HepG2 (cell line): ENCODE measurements at places on chromosomes 6 and 20. TPM values are rescaled to one million over a fixed set of nuclear protein-coding genes. Genes with fewer than 3 reads are reported as not detected.

- H3K4me3 ChIP-seq = no peak overlapping the region
- no peaks in the 10 kb centered on the region for H3K4me1 ChIP-seq
- H3K36me3 ChIP-seq = no peaks in the 10 kb centered on the region
Measured at GRCh38 chr20:51220293-51220706, 197.4 kb upstream of the KCNG1 start.

DNA sequence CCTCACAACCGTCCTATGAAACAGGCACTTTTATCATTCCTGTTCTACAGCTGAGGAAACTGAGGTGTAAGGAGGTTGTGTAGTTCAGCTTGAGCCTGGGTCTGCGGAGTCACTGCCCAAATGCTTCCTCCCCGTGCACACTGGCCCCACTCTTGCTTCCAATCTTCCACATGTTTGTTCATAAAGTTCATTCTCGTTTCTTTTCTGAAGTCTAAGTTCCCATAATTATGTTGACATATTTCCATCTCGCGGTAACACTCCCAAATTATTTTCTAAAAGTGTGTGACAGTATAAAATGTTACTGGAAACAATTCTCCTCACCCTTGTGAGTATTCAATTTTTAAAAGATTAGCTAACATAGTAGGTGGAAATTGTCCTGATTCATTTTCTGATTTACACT is 106.9 kb downstream of the SLC22A3 start:
- 0 out of 3 replicates have a peak, but pooled peaks cover 4% of the 10 kb centered on the region for H3K36me3 ChIP-seq
- H3K27ac ChIP-seq = no peak overlapping the region
- DNase-seq = no peak
- no peak overlapping the region for H3K4me3 ChIP-seq
- no peaks in the 10 kb centered on the region for H3K27me3 ChIP-seq
- peaks cover 9% of the 10 kb centered on the region for H3K4me1 ChIP-seq

GRCh38 chr20:33069673-33070072 is 9.8 kb upstream of the BPIFB4 start:
- no peaks in the 10 kb centered on the region for H3K4me1 ChIP-seq
- DNase-seq = no peak
- no peak overlapping the region for H3K27ac ChIP-seq
- no peaks in the 10 kb centered on the region for H3K36me3 ChIP-seq
- H3K27me3 ChIP-seq = peaks cover 10% of the 10 kb centered on the region

GRCh38 chr6:31794294-31794865 is 1.2 kb downstream of the VARS1 start:
- H3K4me1 ChIP-seq = peaks cover 25% of the 10 kb centered on the region
- H3K27me3 ChIP-seq = no peaks in the 10 kb centered on the region
- H3K36me3 ChIP-seq = peaks cover 7% of the 10 kb centered on the region
- H3K27ac ChIP-seq = peak overlapping the region; percentile 76
- DNase-seq = no peak
- peak overlapping the region; percentile 98 for H3K4me3 ChIP-seq

GRCh38 chr6:134288538-134289203 is 29.2 kb downstream of the SGK1 start:
- no peak overlapping the region for H3K4me3 ChIP-seq
- no peaks in the 10 kb centered on the region for H3K27me3 ChIP-seq
- H3K36me3 ChIP-seq = no peaks in the 10 kb centered on the region
- DNase-seq = no peak
- H3K4me1 ChIP-seq = no peaks in the 10 kb centered on the region

The ANKRD6 gene
- 0.13 and 0.18 TPM in 2 replicates for total RNA-seq

DNA sequence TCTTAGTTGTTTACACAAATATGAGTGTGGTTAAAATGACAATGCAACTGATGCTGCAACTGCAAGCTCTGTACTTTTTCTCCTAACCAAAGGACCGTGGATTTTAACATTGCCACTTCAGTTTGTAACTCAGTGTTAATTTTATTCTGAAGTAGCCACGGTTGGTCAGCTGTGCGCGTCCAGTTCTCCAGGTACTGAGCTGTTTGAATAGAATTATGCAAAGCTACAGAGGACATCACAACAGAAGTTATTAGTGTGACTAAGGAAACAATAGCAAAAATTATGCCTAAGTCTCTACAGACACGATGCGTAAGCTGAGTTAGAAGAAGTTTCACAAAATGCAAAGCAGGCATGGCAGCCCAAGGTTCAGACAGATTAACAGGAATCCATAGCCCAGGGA is 4.4 kb upstream of the ABHD12 start:
- H3K36me3 ChIP-seq = no peaks in the 10 kb centered on the region
- no peak overlapping the region for H3K4me3 ChIP-seq
- H3K27me3 ChIP-seq = no peaks in the 10 kb centered on the region
- peaks cover 47% of the 10 kb centered on the region for H3K4me1 ChIP-seq
- H3K27ac ChIP-seq = no peak overlapping the region

The FKBP1C gene
- 0.53 and 0.64 TPM in 2 replicates for total RNA-seq

The RAET1G gene
- total RNA-seq = not detected in 2 replicates

- peaks cover 52% of the 10 kb centered on the region for H3K4me1 ChIP-seq
- H3K27me3 ChIP-seq = no peaks in the 10 kb centered on the region
- H3K27ac ChIP-seq = no peak overlapping the region
Measured at GRCh38 chr20:17775600-17775999, 75.8 kb downstream of the BANF2 start.

The RHAG gene
- total RNA-seq = not detected in 2 replicates

DNA sequence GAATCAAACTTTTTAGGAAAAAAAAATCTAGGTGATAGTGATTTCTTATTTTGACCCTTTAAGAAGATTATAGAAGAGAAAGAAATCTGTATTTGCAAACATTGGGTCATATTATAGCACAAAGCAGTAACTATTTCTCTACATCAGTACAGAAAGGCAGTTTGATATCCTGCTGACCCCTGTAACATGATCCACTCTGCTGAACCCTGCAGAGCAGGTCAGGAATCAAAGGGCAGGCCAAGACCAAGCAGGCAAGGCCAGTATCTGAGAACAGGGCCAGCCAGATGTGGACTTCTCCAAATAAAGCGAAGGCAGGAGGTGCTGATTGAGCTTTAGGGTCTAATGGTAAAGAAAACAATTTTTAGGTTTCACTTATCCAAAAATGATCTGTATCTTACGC is 239.4 kb downstream of the PTPRK start:
- peak overlapping the region; percentile 6 for H3K27ac ChIP-seq
- H3K4me3 ChIP-seq = no peak overlapping the region
- H3K4me1 ChIP-seq = peaks cover 24% of the 10 kb centered on the region
- H3K36me3 ChIP-seq = no peaks in the 10 kb centered on the region

The SLC13A3 gene
- 27.9 and 66.5 TPM in 2 replicates for total RNA-seq

The PRRT1 gene
- 0.11 and 0.64 TPM in 2 replicates for total RNA-seq

- peaks cover 1% of the 10 kb centered on the region for H3K27me3 ChIP-seq
- no peaks in the 10 kb centered on the region for H3K36me3 ChIP-seq
Measured at GRCh38 chr20:25242231-25242630, 5.7 kb upstream of the PYGB start.

GRCh38 chr6:163121270-163121669 is 293.2 kb upstream of the QKI start:
- H3K4me3 ChIP-seq = no peak overlapping the region
- DNase-seq = no peak
- H3K27me3 ChIP-seq = no peaks in the 10 kb centered on the region
- no peaks in the 10 kb centered on the region for H3K36me3 ChIP-seq
- H3K4me1 ChIP-seq = no peaks in the 10 kb centered on the region

DNA sequence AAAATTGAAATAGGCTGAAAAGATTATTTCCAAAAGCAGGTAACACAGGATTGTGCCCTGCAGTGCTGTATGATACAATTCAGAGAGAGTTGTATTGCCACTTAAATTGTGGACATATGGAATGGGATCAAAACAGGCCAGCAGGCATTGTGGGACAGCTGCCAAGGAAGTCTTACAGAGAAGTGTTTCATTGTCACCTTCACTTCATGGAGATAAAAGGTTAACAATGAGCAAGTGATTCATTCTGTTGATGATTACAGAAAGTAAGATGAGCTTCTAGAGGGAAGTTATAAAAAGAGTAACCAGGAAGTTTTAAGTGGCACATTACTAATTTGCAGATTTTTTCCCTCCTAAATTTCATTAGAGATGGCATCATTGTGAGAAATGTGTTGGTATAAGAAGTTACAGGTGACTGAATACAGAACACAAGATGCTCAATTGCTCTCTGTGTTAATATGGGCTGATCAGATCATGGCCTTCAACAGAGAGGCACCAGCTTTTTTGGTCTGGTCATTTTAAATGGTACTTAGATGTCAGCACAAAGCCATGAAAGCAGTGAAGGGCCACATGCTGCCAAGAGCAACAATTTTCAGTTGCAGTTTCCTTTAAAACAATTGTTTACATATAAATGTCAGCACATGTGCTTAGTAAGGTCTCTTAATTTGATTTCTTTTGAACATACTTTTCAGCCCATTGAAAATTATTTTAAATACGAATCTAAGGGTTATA is 402.5 kb upstream of the FKBP1C start:
- no peaks in the 10 kb centered on the region for H3K4me1 ChIP-seq
- no peak for DNase-seq
- no peak overlapping the region for H3K4me3 ChIP-seq
- no peak overlapping the region for H3K27ac ChIP-seq
- H3K27me3 ChIP-seq = no peaks in the 10 kb centered on the region

DNA sequence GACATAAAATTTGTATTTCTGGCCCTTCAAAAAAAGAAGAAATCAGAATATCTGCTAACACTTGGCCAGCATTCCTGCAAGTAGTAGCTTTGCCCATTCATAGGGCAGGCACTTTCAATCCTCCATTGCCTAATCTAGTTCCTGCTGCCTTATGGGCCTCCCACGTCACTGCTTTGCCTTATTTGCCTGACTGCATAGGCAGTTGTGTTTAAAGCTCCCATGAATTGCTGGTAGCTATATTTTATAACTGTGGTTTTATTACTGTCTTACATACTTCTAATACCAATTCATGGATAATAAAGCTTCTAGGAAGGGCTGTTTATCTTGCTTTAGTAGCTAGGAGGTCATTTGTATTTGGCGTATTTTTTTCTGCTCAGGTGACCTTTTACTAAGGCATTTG is 7.7 kb upstream of the SLC35A1 start:
- no peaks in the 10 kb centered on the region for H3K4me1 ChIP-seq
- H3K27me3 ChIP-seq = no peaks in the 10 kb centered on the region
- no peak overlapping the region for H3K4me3 ChIP-seq
- no peaks in the 10 kb centered on the region for H3K36me3 ChIP-seq

The PI16 gene
- total RNA-seq = not detected in 2 replicates

The MYT1 gene
- 0.42 and 0.58 TPM in 2 replicates for total RNA-seq

The CCND3 gene
- total RNA-seq = 6.9 and 7.2 TPM in 2 replicates

DNA sequence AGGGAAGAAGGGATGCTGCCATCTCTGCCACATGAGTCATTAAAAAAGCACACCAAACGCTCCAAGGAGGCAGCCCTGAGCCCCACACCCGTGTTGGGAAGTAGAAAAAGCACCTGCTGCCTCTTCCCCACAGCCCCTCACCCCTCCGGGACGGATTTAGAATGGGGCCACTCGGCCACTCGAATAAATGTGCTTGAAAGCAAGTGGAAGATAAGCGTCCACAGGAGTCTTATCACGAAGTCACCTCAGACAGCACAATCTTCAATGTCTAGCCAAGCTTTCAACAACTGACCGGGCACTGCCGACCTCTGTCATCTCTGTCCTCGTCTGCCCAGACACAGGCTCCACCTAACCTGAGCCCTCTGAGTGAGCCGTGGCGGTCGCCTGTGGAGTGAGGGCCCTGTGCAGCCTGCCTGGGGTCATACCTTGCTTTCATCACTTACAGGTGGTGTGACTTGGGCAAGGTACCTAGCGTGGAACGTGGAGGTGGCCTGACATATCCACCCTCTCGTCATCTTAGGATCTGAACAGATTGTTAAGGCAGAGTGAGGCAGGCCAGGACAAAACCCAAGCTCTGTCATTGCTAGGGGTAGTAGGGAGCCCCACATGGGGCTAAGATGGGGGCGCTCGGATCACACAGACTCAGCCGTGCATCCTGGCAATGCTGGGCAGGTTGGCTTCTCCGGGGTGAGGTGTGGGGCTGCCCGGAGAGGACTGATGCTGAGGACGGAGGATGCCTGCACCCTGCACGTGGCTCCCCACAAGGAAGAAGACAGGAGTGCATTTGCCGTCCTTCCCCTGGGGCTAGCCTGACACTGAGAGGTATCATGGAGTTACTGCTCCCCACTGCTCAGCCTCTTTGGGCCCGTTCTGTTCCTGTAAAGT is 34.8 kb downstream of the PSMG4 start:
- H3K36me3 ChIP-seq = peaks cover 57% of the 10 kb centered on the region
- DNase-seq = no peak
- H3K4me1 ChIP-seq = peaks cover 11% of the 10 kb centered on the region
- no peak overlapping the region for H3K4me3 ChIP-seq
- no peaks in the 10 kb centered on the region for H3K27me3 ChIP-seq

The XPO5 gene
- total RNA-seq = 68.0 and 71.3 TPM in 2 replicates

DNA sequence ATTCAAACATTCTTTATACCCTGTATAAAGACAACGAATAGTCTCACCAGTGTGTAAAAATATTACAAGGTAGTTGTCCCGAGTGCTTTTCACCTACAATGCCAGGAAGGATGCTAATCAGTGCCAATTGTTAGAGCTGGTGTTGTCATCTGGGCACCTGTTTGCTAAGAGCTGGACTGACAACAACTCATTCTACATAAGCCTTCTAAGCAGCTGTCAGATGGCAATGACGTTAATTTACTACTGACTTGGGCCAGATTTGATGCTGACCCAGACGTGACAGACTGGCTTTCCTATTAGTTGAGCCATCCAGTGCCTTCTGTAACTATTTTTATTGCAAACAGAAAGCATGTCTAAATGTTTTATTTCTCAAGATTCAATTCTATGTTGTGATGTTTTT is 355.2 kb downstream of the ADGRB3 start:
- H3K4me3 ChIP-seq = no peak overlapping the region
- no peaks in the 10 kb centered on the region for H3K36me3 ChIP-seq
- H3K27ac ChIP-seq = no peak overlapping the region
- no peak for DNase-seq

GRCh38 chr6:169966312-169967181 is 215.1 kb downstream of the ERMARD start:
- no peak for DNase-seq
- H3K27ac ChIP-seq = no peak overlapping the region
- H3K4me3 ChIP-seq = no peak overlapping the region
- H3K36me3 ChIP-seq = no peaks in the 10 kb centered on the region

The IL17A gene
- total RNA-seq = not detected in 2 replicates

DNA sequence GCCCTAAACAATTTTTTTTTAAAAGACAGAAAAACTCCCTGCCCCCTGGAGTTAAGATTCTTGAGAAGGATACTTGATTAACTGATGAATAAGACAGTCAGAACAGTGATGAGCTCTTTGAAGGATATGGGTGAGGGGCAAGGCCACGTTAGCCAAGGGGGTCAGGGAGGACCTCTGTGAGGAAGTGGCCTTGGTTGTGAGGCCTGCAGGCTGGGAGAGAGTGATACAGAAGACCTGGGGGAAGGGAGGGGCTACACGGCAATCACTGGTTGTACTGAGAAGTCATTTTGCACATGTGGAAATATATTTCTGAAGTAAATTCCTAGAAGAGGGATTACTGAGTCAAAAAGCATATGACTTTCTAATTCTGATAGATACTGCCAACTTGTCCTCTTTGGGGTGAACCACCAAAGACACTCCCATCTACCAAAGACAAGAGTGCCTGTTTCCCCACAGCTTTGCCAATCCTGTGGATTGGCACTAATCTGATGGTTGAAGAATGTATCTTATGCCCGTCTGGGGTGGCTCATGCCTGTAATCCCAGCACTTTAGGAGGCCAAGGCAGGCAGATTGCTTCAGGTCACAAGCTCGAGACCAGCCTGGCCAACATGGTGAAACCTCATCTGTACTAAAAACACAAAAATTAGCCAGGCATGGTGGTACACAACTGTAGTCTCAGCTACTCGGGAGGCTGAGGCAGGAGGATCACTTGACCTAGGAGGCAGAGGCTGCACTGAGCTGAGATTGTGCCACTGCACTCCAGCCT is 22.3 kb upstream of the BCAS4 start:
- peaks cover 25% of the 10 kb centered on the region for H3K4me1 ChIP-seq
- DNase-seq = no peak
- H3K4me3 ChIP-seq = no peak overlapping the region
- H3K27ac ChIP-seq = no peak overlapping the region

The CD24 gene
- 11.3 and 13.6 TPM in 2 replicates for total RNA-seq

The ULBP1 gene
- 0.04 TPM in 1 of 2 replicates, not detected in the other for total RNA-seq
